PC-9 (cell line): ENCODE measurements at places on chromosomes 3 and 15. TPM values are rescaled to one million over a fixed set of nuclear protein-coding genes. Genes with fewer than 3 reads are reported as not detected.

GRCh38 chr3:143188881-143189280, 69.3 kb downstream of the CHST2 start:
- DNase-seq = no peak

- DNase-seq = peak; percentile 48
Observed at GRCh38 chr3:14791343-14791945, 27.3 kb upstream of the FGD5 start.

DNA sequence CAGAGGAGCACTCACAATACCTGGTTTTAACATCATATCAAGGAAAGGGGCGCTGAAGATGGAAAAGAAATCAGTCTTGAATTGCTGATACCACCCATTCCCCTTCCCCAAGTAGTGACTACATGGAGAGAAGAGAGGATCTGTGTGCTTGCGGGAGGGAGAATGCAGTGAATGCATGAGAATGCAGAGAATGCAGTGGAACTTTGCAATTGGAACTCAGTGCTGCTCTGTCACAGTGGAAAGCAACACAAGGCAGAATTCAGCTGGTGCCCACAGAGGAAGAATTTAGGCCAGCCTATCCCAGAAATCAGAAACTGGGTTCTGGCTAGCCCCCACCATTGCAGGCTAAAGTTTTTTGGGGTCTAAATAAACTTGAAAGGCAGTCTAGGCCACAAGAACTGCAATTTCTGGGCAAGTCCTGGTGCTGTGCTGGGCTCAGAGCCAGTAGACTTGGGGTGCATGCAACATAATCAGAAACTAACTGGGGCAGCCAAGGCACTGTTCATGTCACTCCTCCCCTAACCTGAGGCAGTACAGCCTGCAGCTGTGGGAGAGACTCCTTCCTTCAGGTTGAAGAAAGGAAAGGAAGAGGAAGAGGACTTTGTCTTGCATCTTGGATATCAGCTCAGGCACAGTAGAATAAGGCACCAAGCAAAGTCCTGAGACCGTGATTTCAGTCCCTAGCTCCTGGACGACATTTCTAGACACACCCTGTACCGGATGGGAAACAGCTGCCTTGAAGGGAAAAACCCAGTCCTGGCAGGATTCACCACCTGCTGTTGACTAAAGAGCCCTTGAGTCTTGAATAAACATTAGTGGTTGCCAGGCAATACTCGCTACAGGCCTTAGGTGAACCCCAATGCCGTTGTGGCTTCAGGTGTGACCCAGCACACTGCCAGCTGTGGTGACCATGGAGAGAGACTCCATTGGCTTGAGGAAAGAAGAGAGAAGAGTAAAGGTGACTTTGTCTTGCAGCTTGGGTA, 329.3 kb downstream of the TBL1XR1 start:
- peak; percentile 61 for DNase-seq

DNA sequence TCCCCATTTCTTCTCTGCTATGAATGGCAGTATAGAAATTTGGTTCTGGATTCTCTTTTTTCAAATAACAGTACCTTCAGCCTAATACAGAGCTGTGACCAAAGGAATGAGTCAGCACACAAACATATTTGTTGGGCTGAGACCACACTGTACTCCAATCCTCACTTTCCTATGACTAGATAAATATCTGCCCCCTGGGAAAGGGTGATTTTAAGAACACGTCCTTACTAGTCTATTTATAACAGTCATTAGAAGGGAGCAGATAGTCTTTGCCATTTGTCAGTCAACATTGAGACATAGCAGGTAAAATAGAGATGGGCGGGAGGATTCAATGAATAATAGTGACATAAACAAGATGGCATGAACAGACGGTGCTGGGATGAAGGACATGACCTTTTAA, 461.3 kb downstream of the MCTP2 start:
- no peak for DNase-seq

GRCh38 chr3:39383881-39384664, 903 bp downstream of the SLC25A38 start:
- DNase-seq = peak; percentile 81

The GPR149 gene
- total RNA-seq = not detected in 2 replicates

The FETUB gene
- total RNA-seq = not detected in 2 replicates

DNA sequence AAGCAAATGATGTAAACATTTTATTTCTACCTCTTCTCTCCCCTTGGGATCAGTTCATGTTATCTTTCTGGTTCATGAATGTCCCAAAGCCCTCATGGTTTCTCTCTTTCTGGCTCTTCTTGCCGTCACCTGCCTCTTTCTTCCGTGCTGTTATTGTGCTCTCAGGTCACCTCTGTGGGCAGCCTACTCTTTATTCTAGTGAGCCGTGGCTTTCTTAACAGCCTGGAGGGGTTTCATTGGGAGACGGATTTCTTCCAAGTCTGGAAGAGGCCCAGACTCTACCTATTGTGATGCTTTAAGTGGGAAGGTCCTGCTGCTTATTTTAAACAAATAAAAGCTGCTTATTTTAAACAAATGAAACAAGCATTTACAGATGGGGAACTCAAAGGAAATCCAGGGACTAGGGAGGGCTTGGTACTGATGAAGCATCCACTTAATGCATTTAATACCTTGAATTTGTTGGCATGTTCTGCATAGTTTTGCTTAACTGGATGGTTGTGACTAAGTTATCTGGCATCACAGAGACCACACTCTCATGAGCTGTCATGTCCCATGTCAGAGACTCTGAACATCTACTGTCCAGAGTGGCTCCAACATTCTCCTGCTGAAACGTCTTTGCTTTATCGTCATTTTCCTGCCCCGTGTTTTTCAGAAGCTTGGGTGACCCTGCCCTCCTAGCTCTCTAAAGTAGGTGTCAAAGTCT, 443.3 kb downstream of the GABRG3 start:
- no peak for DNase-seq
